ENCODE measurements at places on chromosomes 3 and 15.

- no peak for DNase-seq
Observed at GRCh38 chr3:31465999-31466398, 66.7 kb upstream of the STT3B start.

- DNase-seq: peak; percentile 33
Observed at GRCh38 chr15:44194323-44195150, 534 bp downstream of the FRMD5 start.

DNA sequence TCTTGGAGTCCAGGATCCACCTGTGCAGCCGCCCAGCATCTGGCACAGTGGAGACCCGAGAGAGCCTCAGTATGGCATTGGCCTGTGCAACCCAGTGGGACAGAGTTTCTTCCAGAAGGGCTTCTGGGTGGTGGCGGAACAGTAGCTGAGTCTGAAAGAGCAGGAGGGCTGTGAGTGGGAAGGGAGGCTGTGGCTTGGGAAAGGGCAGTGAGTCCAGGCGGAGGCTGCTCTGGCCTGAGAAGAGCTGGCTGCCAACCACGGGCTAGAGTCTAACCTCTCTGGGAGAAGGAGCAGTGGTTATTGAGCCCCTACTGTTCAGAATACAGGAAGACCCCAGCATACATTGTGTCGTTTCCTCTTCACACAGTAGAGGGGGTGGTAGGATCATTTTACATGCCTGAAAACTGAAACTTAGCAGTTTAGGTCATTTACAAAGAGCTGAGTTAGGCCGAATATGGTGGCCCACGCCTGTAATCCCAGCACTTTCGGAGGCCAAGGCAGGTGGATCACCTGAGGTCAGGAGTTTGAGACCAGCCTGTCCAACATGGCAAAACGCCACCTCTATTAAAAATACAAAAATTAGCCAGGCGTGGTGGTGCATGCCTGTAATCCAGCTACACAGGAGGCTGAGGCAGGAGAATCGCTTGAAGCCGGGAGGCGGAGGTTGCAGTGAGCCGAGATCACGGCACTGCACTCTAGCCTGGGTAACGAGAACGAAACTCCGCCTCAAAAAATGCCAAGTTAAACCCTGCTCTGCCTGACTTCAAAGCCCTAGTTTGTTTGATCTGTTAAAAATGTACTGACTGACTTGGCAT, 3.2 kb downstream of the AEN start:
- DNase-seq: no peak

DNA sequence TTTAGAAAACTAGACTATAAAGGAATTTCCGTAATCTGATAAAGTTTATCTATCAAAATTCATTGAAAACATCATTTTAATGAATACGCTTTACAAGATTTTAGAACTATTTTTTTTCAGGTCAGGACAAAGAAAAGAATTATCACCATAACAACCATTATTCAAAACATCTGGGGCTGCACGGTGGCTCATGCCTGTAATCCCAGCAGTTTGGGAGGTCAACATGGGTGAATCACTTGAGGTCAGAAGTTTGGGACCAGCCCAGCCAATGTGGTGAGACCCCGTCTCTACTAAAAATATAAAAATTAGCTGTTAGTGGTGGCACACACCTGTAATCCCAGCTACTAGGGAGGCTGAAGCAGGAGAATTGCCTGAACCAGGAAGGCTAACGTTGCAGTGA, 260.4 kb downstream of the WNT5A start:
- DNase-seq: no peak

GRCh38 chr3:99949956-99950670, 132.5 kb downstream of the CMSS1 start:
- DNase-seq: no peak

- DNase-seq: no peak
Observed at GRCh38 chr3:55042591-55042990, 114.7 kb upstream of the LRTM1 start.

DNA sequence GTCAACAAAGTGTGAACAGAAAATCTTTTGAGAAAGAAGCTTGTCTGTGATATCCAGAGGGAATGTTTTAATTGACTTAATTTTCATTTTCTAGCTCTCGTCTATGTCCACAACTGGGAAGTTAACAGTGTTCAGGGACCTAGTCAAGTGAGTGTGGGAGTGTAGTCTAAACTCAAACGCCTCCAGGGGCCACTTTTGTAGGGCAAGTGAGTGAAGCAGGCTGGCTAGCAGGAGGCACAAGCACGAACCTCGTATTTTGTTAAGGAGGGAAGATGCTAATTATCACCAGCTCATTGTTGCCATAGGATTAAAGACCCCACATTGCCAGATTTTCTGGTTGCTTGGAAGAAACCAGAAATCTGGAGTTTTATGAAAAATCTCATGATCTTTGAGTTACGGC, 135.8 kb downstream of the CPNE4 start:
- DNase-seq: no peak

GRCh38 chr15:43913026-43913780, 86.4 kb downstream of the WDR76 start:
- DNase-seq: peak; percentile 90
